ENCODE measurements at places on chromosomes 7 and 10.

- no peak overlapping the region for H3K4me3 ChIP-seq
- no peak for DNase-seq
- no peaks in the 10 kb centered on the region for H3K27me3 ChIP-seq
- no peaks in the 10 kb centered on the region for H3K4me1 ChIP-seq
These were observed 132.0 kb downstream of the WNT2 start for GRCh38 chr7:117190746-117191435.

- H3K4me3 ChIP-seq, result no peak overlapping the region
- no peak overlapping the region for H3K27ac ChIP-seq
- no peaks in the 10 kb centered on the region for H3K36me3 ChIP-seq
- DNase-seq, result no peak
- no peaks in the 10 kb centered on the region for H3K27me3 ChIP-seq
- peaks cover 4% of the 10 kb centered on the region for H3K4me1 ChIP-seq
These were observed 34.5 kb downstream of the EZH2 start for GRCh38 chr7:148849393-148850098.

- H3K27ac ChIP-seq, result no peak overlapping the region
- H3K4me3 ChIP-seq, result no peak overlapping the region
- peaks cover 21% of the 10 kb centered on the region for H3K4me1 ChIP-seq
- H3K36me3 ChIP-seq, result peaks cover 13% of the 10 kb centered on the region
- no peaks in the 10 kb centered on the region for H3K27me3 ChIP-seq
- DNase-seq, result no peak
These were observed 154.5 kb downstream of the SVIL start for GRCh38 chr10:29479981-29480954.

GRCh38 chr10:34399013-34399412 is 416.1 kb downstream of the PARD3 start:
- H3K36me3 ChIP-seq, result no peaks in the 10 kb centered on the region
- H3K27ac ChIP-seq, result no peak overlapping the region
- no peak for DNase-seq
- H3K27me3 ChIP-seq, result no peaks in the 10 kb centered on the region
- no peaks in the 10 kb centered on the region for H3K4me1 ChIP-seq
- H3K4me3 ChIP-seq, result no peak overlapping the region

- H3K4me3 ChIP-seq, result no peak overlapping the region
- H3K27me3 ChIP-seq, result no peaks in the 10 kb centered on the region
- DNase-seq, result no peak
- H3K36me3 ChIP-seq, result no peaks in the 10 kb centered on the region
These were observed 30.1 kb upstream of the CTBP2 start for GRCh38 chr10:125190414-125190813.

DNA sequence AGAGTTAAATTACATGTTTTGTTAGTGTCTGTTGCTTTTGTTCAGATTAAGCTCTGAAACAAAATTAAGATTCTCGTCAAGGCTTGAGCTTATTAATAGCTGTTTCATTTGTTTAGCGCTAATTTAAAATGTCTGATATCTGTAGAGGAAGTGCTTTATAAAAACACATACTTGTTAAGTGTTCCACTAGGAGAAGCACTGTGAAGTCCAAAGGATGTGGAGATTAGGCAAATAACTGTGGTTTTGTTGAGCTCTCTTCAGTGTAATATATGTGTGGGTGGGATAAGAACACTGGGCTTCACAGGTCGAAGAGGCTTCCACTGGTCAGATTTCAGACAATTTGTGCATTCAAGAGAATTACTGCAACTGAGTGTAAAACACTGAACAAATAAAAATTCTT is 242.0 kb downstream of the AUTS2 start:
- H3K27ac ChIP-seq, result no peak overlapping the region
- H3K27me3 ChIP-seq, result no peaks in the 10 kb centered on the region
- no peaks in the 10 kb centered on the region for H3K36me3 ChIP-seq

DNA sequence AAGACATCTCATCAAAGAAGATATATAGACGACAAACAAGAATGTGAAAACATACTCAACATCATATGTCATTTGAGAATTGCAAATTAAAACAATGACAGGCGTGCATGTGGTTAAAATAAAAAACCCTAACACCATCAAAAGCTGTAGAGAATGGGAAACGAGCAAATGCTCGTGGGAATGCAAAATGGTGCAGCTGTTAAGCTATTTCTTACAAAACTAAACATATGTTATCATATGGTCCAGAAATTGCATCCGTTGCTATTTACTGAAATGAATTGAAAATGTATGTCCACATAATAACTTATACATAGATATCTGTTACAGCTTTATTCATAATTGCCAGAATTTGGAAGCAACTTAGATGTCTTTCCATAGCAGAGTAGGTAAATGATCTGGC is 574.4 kb downstream of the TNS3 start:
- H3K4me3 ChIP-seq, result no peak overlapping the region
- no peak overlapping the region for H3K27ac ChIP-seq
- no peaks in the 10 kb centered on the region for H3K36me3 ChIP-seq
- no peaks in the 10 kb centered on the region for H3K4me1 ChIP-seq
- no peak for DNase-seq

DNA sequence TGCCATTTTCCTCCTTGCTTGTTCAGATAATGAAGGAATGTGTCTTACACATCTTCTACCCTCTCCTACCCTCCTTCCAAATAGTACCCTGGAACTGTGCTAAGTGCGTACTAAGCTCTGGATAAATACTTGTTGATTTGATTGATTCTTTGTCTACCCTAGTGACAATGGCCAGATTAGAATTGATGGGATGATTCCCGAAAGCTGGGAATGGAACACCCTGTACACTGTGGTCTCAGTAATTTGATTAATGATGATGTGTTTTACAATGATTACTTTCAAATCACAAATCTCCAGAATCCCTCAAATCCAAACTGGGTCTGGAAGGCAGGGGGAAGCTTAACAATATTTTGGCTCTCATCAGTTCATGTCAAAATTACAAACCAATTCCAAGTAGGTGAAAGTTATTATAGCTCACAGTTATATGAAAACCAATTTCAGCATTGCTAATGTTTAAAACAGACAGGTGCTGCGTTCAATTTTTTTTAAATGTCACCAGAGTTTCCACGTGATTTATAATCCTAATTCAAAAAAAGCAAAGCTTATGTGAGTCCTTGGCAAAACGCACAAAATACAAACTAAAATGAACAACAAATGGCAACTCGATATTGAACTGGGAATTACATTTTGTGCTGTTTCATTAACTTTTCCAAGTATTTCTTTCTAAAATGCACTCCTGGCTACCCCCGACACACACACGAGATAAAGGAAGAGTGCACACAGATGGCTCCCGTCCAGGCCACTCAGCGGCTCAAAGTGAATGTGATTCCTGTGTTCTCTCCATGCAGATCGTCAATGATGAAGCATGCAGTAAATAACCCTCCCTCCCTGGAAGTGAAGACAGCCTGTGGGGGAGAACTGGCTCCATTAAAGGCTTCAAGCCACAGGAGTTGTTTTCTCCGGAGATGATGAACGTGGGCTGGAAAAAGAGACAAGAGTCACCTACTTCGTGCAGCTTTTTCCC is 21.7 kb upstream of the ADRB1 start:
- H3K27ac ChIP-seq, result no peak overlapping the region
- H3K27me3 ChIP-seq, result no peaks in the 10 kb centered on the region
- DNase-seq, result no peak
- no peaks in the 10 kb centered on the region for H3K36me3 ChIP-seq

GRCh38 chr10:24707445-24707844 is 16.2 kb downstream of the ARHGAP21 start:
- no peaks in the 10 kb centered on the region for H3K4me1 ChIP-seq
- H3K27ac ChIP-seq, result no peak overlapping the region
- no peaks in the 10 kb centered on the region for H3K27me3 ChIP-seq

- peaks cover 20% of the 10 kb centered on the region for H3K4me1 ChIP-seq
- H3K36me3 ChIP-seq, result peaks cover 20% of the 10 kb centered on the region
- DNase-seq, result peak; percentile 93
These were observed 4.6 kb downstream of the BMI1 start for GRCh38 chr10:22325272-22326144.

GRCh38 chr10:8061274-8062211 is 7.1 kb downstream of the GATA3 start:
- H3K4me3 ChIP-seq, result peak overlapping the region; percentile 29
- peaks cover 76% of the 10 kb centered on the region for H3K4me1 ChIP-seq
- H3K27ac ChIP-seq, result peak overlapping the region; percentile 83

DNA sequence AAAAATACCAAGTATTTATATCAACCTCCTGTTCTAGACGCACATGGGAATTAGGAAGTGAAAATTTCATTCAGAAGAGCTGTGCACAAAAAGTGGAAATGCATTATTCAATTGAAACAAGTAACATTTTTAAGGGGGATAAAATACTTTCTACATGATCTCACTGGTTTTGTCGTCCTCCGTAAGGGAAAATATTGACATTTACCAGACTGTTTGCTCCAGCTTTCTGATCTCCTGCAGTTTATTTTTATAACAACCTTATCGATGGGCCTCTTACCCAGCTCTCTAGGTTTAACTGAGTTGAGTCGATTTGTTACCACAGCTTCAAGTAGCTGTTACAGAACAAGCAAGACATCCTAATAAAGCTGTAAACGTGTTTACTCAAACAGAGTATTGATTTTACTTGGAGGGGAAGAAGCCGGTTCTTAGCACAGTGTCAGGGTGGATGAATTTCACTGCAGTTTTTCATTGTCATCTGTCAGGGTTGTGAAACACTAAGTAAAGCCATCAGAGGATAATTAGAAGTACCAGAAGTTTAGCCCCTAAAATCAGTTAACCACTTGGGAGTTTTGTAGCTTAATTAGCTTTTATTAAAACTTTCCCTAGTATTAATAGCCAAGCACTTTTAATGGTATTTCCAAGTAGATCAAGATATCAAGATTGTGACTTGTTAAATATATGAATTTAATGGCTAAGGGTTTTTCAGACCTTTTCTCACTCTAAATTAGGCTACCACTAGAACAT is 142.6 kb upstream of the KAT6B start:
- H3K27me3 ChIP-seq, result no peaks in the 10 kb centered on the region
- no peaks in the 10 kb centered on the region for H3K4me1 ChIP-seq
- H3K36me3 ChIP-seq, result no peaks in the 10 kb centered on the region

- H3K27me3 ChIP-seq, result no peaks in the 10 kb centered on the region
- H3K27ac ChIP-seq, result no peak overlapping the region
- H3K36me3 ChIP-seq, result no peaks in the 10 kb centered on the region
- no peak overlapping the region for H3K4me3 ChIP-seq
- DNase-seq, result no peak
These were observed 37.4 kb downstream of the AUTS2 start for GRCh38 chr7:69635555-69636185.

DNA sequence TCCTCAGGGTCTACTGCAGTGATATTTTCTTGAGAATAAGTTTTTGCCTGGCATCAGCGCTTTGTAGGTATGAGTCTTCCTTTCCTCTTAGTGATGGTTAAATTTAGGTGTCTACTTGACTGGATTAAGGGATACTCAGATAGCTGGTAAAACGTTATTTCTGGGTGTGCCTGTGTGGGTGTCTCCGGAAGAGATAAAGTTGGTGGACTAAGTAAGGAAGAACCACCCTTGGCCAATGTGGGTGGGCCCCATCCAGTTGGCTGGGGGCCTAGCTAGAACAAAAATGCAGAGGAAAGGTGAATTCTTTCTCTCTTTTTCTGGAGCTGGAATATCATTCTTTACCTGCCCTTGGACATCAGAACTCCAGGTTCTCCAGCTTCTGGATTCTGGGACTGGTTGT is 138.8 kb downstream of the ADCYAP1R1 start:
- H3K4me3 ChIP-seq, result no peak overlapping the region
- H3K27ac ChIP-seq, result no peak overlapping the region
- no peak for DNase-seq
- no peaks in the 10 kb centered on the region for H3K4me1 ChIP-seq

- peak overlapping the region; percentile 89 for H3K4me3 ChIP-seq
- no peaks in the 10 kb centered on the region for H3K36me3 ChIP-seq
- peak; percentile 48 for DNase-seq
These were observed 588 bp upstream of the PAOX start for GRCh38 chr10:133378251-133379096.

DNA sequence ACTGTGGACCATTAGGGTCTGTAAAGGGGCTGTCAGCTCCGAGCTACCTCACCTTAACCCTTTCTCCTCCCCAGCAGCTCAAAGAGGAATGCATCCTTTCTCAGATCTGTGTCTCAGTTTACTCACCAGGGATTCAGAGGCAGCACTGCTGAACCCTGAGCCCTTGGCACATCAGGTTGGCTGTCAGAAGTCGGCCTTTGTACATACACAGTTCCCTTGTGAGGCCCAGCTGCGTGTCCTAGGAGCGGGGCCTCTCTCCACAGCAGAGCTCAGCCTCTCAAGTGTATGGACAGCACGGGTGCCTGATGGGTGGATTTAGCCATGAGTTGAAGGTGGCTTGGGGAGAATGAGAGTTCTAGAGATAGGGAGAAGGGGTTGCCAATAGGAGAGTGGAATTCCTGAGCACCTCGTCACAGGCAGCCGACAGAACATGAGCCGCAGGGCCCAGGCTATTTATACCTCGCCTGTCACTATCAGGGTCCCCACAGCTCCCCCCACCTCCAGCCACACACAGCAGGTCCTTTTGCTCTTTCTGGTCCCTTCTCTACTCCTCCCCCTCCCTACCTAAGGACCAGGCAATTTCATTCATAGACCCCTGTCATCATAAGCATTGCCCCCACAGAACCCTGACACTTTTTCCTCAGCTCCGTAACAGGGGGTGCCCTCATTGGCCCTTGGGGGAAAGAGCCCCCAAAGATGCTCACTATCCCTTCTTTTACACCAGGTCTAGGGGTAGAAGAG is 2.1 kb upstream of the FLNC start:
- peaks cover 22% of the 10 kb centered on the region for H3K4me1 ChIP-seq
- H3K27ac ChIP-seq, result no peak overlapping the region
- DNase-seq, result no peak
- H3K27me3 ChIP-seq, result peaks cover 25% of the 10 kb centered on the region

DNA sequence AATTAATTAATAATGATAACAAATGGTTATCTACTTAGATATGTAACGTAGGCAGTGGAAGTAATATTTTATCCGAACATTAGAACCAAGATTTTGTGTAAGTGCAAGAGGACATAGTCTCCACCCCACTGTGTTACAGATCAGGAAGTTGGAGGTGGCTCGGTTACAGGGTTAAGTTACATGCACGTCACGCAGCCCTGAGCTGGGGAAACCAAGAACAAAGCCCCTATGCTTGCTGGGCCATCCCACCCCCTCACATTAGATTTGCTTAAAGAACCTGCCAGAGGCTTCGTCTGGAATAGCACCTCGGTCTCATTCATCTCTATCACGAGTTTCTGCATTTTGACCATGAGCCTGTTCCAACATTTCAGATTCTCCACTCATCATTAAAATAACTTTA is 214.1 kb downstream of the ADARB2 start:
- H3K36me3 ChIP-seq, result no peaks in the 10 kb centered on the region
- no peaks in the 10 kb centered on the region for H3K27me3 ChIP-seq
- H3K4me1 ChIP-seq, result no peaks in the 10 kb centered on the region
- DNase-seq, result no peak
- H3K4me3 ChIP-seq, result no peak overlapping the region
- H3K27ac ChIP-seq, result no peak overlapping the region

GRCh38 chr10:3468919-3469638 is 296.5 kb upstream of the PITRM1 start:
- H3K4me1 ChIP-seq, result peaks cover 15% of the 10 kb centered on the region
- no peaks in the 10 kb centered on the region for H3K36me3 ChIP-seq
- H3K4me3 ChIP-seq, result no peak overlapping the region
- no peaks in the 10 kb centered on the region for H3K27me3 ChIP-seq

- H3K27ac ChIP-seq, result no peak overlapping the region
- no peaks in the 10 kb centered on the region for H3K27me3 ChIP-seq
- H3K4me3 ChIP-seq, result no peak overlapping the region
- H3K36me3 ChIP-seq, result no peaks in the 10 kb centered on the region
- no peak for DNase-seq
These were observed 865.2 kb downstream of the SORCS3 start for GRCh38 chr10:105506262-105506661.

GRCh38 chr10:5948208-5948585 is 29.1 kb downstream of the IL15RA start:
- H3K36me3 ChIP-seq, result peaks cover 6% of the 10 kb centered on the region
- H3K27ac ChIP-seq, result no peak overlapping the region
- no peaks in the 10 kb centered on the region for H3K27me3 ChIP-seq
- DNase-seq, result no peak
- H3K4me3 ChIP-seq, result no peak overlapping the region
